ENCODE measurements at places on chromosomes 16 and 17.

- no peak for DNase-seq
Measured at GRCh38 chr17:72467841-72468653, 347.2 kb downstream of the SOX9 start.

DNA sequence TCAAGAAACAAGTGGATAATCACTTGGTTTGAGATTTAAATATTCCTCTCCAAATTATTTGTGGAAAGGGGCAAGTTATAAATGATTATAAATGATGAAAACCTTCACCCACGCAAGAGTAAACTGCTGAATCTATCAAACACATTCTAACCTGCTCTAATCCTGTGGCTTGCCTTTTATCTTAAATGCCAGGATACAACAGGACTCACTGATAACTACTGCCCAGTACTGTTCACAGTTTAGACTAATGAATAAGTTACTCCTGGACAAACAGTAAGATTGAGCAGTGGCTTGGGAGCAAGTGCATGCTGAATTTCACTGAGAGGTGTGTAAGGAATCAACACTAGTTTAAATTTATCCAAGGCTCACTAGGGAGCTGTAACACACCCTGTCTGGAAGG lies 31.1 kb downstream of the IGF2BP1 start:
- no peak for DNase-seq

DNA sequence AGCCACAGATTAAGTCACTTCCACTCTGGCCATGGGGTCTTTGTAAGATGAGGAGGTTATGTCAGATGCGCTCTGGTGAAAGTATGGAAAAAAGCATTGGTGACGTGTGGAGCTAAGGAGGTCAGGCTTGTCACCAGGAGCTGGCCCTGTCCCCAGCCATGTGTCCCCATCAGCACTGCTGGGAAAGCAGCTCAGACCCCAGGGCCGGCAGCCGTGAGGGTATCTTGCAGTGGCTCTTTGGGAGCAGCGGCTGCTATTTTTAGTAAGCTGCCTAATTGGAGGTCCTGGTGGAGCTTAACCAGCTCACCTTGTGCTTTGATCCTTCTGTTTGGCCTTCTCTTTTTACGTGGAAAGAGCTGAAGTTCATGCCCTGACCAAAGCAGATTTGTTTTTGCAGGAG lies 60.9 kb downstream of the MPRIP start:
- no peak for DNase-seq

DNA sequence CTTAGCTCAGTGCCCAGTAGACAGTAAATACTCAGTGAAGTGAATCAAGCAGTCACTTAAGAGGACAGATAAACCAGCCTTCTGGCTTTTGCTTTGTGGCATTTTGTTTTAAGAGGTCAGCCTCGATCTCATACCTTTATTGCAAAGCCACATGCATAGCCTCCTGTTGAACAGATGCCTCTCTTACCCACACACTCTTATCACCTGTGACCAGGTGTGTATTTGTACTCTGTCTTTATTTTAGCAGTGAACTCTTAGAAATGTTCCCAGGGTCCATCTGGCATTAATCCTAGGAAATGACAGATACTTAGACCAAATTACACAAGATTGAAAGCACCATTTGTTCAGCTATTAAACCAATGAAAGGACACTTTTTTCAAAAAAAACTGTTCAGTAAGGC lies 1426.5 kb downstream of the CDH11 start:
- DNase-seq = no peak

GRCh38 chr17:3886776-3887175 lies 6.1 kb downstream of the CAMKK1 start:
- no peak for DNase-seq

GRCh38 chr17:44345454-44346026 lies 438 bp downstream of the GRN start:
- peak; percentile 41 for DNase-seq

DNA sequence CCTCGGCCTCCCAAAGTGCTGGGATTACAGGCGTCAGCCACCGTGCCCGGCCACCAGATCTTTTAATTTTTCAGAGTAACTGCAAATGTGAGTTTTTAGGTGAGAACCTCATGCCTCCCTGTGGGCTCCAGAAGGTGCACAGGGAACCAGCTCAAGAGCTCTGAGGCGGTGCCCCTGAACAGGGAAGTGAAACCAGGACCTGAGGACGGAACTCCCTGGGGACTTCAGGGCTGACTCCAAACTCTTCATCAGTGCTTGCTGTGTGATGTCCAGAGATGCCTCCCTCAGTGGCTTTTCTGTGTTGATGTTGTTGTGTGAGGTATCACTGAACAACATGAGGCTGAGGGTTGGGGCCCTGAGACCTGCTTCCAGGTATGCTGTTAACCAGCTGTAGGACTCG lies 23.8 kb downstream of the SLC12A3 start:
- DNase-seq = no peak

GRCh38 chr17:33390479-33391176 lies 97.5 kb upstream of the ASIC2 start:
- DNase-seq = no peak

DNA sequence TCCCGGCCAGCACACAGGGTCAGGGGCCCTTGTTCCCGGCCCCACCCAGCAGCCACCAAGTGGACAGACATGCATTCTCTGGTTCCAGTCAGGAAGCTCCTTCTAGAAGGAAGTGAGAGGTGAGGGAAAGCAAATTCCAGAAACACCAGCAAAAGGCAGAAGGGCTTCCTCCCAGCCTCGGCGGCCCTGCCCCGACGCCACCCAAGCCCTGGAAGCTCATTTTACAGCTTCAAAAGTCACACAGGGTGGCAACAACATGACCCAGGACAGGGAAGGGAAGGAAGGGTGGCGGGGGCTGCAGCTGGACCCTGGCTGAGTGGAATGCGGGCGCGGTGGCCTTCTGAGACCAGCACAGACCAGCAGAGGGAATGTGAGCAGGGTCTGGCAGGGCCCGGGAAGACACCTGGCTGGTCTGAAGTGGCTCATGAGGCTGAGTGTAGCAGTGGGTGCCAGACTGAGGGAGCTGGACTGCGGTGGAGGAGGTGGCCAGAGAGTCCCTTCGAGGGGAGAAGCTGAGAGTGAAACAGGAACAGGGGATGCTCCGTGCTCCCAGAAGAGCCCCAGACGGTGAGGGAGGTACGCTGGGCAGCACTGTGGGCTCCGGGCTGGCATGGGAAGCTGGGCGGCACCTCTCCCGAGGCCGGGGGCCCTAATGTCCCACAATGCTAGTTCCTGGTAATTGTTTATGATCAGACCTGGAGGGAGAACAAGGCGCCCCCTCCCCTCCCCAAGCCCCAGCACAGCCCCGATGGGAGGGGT lies 1.9 kb upstream of the UNC13D start:
- DNase-seq = no peak
